Posterior cingulate gyrus (tissue), 11 donors: ENCODE measurements at places on chromosomes 5 and 9.

DNA sequence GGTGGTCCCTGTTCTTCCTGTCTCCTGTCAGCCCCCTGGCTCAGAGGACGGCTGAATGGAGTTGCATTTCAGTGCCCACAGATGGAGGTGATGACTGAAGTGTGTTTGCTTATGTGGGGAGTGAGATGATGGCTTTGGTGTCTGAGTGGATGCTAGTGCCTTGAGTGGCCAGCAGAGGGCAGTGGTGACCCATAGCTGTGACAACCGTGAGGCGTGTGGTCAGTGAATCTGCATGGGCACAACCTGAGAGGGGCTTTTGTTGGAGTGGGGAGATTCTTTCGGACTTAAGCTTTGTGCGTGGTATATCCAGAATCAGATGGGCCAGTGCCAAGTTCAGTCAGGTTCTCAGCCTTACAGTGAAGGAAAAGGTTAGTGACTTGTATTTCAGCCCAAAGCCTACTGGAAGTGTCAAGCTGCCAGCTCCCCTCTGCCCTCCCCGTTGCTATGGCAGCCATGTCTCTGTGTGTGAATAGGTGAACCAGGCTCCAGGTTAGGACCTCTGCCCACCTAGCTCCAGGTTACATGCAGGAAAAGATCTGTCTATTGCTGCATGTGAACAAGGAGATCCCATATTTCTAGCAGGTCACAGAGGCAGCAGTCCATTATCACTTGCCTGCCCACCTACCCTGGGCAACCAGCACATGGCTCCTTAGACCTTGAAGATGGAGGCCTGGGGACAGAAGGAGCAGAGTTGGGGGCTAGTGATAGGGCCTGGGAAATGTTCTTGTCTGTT is 14.7 kb upstream of the CXXC5 start:
- peak; percentile 78 for DNase-seq

DNA sequence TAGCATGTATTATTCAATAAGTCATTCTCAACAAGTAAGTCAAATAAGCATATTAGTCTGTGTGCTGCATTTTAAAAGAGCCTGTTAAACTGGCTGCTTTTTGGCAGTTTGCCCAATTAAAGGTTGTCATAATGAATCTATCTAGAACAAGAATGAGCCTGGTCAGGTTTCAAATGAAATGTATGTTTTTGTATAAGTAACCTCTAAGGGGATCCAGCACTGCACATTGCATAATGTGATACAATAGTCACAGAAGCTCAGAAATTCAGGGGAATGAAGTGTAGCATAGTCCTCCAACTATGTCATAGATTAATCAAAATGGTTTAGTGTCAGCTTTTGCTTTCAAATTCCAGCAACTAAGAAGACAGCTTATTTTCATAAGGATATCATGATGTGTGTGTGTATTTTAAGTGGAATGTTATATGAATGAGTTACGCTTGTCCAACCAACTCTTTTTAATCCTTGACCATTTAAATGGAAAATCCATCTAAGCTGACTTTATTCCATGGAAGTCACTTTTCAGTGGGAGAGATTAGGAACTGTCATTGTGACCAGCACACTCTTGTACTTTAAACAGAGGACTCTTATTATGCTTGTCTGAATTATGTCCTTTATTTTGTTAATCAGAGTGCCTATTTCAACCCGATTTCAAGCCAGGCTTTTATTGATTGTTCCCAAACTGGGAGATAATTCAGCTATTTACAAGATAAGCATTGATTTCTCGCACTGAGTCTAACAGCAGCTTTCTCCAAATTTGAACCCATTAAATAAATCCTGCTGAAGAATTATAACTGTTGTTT is 283.9 kb upstream of the ADAMTSL1 start:
- DNase-seq = no peak

DNA sequence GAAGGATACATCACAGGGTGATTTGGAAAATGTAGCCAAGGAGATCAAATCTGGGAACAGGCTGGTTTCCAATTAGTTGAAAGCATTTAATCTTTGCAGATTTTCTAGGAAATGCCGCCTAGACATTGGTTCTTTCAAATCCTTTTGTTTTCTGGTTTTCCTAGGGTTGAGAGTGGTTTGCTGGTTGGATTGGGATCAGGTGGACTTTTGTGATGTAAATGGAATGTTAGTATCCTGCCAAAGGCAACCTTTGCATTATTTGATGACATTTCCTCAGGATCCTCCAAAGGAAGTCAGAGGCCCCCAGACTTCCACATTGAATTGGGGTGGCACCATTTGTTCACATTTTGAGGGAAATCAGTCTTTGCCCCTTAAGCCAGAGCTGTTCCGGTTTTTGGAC is 245.5 kb upstream of the RPS23 start:
- no peak for DNase-seq

GRCh38 chr5:74154526-74154925 is 486.0 kb downstream of the ENC1 start:
- DNase-seq = no peak

- DNase-seq = no peak
Measured at GRCh38 chr9:5684101-5684500, 55.2 kb downstream of the RIC1 start.

DNA sequence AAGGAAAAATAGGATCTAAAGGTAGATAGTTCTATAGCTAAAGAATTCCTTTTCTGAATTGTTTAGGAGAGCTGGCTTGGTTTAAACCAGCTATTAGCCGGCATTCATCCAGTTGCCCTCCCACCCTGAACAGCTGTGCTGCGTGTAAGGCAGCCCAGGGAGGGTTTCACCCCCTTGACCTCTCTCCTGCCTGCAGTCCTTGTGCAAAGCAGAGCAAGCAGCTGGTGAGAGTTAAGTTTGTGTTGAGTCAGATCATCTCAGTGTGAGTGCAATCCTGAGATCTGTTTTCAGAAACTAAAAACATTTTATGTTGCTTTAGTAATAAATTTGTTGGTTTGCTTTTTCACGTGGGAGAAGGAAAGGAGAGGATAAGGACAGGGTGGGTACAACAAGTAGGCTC is 13.0 kb downstream of the SLC25A25 start:
- DNase-seq = no peak

- DNase-seq = no peak
Measured at GRCh38 chr5:87120518-87121303, 147.0 kb upstream of the RASA1 start.

DNA sequence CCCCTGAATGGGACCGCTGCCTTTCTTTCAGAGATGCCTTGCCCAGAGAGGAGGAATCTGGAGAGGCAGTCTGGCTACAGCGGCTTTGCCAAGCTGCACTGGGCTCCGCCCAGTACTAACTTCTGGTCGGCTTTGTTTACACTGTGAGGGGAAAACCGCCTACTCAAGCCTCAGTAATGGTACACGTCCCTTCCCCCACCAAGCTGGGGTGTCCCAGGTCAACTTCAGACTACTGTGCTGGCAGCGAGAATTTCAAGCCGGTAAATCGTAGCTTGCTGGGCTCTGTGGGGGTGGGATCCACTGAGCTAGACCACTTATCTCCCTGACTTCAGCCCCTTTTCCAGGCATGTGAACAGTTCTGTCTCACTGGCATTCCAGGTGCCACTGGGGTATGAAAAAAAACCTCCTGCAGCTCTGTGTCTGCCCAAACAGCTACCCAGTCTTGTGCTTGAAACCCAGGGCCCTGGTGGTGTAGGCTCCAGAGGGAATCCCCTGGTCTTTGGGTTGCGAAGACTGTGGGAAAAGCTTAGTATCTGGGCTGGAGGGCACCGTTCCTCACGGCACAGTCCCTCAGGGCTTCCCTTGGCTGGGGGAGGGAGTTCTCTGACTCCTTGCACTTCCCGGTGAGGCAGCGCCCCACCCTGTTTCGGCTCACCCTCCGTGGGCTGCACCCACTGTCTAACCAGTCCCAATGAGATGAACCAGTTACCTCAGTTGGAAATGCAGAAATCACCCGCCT is 171.2 kb downstream of the CWC27 start:
- peak; percentile 26 for DNase-seq

- DNase-seq = no peak
Measured at GRCh38 chr9:99557816-99558215, 263.9 kb upstream of the NR4A3 start.

DNA sequence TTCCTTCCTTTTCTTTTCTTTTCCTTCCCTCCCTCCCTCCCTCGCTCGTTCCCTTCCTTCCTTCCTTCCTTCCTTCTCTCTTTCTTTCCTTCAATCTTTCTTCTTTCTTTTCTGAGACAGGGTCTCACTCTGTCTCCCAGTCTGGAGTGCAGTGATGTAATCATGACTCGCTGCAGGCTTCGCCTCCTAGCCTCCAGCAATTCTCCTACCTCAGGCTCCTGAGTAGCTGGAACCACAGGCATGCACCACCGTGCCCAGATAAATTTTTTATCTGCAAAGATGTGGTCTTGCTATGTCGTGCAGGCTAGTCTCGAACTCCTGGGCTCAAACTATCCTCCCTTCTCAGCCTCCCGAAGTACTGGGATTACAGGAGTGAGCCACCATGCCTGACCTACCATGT is 81.4 kb downstream of the SPATA31C2 start:
- DNase-seq = no peak

GRCh38 chr5:25160891-25161290 is 516.1 kb upstream of the CDH10 start:
- DNase-seq = no peak

DNA sequence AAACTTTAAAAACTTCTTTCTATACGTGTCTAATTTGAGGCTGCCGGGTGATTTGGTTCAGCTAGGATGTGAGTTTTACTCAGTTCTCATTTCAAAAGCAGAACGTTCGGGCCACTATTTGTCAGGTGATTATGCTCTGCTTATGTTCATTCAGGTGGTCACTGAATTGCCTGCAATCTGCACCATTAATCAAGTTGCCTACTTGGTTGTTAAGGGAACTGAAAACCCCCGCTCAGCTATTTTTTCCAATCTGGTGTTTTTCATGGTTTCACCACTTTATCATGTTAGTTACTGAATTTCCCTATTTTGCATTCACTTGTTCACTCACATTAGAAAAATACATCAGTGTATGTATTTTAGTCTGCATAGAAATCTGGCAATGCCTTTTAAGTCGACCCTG is 523.0 kb downstream of the CSNK1G3 start:
- no peak for DNase-seq

DNA sequence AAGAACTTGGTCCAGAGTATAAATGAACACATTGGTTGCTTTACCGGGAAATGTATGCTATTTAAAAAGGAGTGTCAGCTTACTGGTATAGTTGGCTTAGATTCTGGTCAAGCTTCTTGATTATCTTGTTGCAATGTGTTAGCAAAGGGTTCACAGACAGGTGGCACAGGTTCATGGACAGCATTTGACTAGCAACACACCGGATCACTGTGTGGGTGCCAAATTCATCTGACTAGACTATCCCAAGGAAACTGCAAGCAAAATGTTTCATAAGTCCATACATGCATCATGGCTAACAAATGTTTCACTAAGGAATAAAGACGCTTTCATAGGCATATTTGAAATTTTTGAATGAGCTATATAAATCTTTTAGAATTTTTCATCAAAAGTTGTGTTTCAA is 274.1 kb downstream of the PLK2 start:
- no peak for DNase-seq

GRCh38 chr5:157388111-157388710 is 71.8 kb upstream of the NIPAL4 start:
- DNase-seq = no peak

- no peak for DNase-seq
Measured at GRCh38 chr5:79875230-79875629, 115.8 kb downstream of the MTX3 start.

GRCh38 chr5:9421884-9422283 is 124.0 kb downstream of the SEMA5A start:
- DNase-seq = no peak

DNA sequence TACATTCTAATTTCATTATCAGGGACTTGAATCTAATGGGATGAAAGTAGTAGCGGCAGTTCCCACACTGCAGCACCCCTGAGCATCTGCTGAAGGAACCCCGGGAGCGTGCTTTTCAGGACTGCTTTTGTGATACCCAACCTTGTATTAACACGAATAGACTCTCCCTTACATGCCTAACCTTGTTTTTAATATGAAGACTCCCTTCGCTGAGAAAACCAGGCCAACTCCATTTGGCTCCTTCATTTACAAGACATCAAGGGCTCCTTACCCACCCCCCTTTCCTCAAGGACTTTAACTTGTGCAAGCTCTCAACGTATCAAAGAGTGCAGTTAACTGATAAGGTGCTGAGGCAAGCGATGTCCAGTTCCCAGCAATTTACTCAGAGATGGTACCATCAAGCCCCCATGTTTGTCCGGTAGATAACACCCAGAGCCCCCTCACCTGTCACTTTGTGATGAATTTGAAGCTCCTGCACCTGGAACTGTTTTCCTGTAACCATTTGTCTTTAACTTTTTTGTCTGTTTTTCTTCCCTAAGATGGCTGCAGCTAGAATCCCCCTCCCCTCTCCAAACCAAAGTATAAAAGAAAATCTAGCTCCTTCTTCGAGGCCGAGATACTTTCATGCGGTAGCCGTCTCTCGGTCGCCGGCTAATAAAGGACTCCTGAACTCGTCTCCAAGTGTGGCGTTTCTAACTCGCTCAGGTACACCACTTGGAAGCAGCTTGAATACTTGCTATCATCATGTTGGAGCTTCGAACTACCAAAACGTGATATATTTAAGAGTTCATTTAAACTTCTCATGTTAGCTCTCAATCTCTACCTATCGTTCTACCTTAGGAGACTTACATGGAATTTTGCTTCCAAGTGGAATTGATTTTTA is 10.7 kb downstream of the HNRNPH1 start:
- no peak for DNase-seq

DNA sequence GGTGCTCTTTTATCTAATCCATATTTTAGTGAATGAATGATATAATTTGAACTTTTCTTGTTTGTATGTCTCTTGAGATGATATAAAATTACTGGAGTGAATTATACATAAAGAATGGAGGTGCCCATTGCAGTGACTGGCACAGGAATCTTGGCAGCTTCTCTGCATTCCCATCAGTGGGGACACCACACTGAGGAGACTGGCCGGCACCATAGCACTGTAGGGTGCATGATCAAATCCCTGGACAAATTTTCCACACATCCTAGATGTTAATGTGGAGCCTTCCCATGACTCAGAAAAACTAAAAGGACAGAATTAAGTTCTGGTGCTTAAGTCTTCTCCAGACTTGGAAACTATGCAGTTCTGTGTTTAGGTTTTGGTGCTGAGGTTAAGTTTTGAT is 124.1 kb downstream of the CEP120 start:
- no peak for DNase-seq

GRCh38 chr5:147670815-147671214 is 111.7 kb downstream of the JAKMIP2 start:
- DNase-seq = no peak

- no peak for DNase-seq
Measured at GRCh38 chr9:97271292-97271691, 36.2 kb upstream of the CCDC180 start.

- DNase-seq = no peak
Measured at GRCh38 chr5:85143138-85143537, 758.5 kb upstream of the EDIL3 start.

DNA sequence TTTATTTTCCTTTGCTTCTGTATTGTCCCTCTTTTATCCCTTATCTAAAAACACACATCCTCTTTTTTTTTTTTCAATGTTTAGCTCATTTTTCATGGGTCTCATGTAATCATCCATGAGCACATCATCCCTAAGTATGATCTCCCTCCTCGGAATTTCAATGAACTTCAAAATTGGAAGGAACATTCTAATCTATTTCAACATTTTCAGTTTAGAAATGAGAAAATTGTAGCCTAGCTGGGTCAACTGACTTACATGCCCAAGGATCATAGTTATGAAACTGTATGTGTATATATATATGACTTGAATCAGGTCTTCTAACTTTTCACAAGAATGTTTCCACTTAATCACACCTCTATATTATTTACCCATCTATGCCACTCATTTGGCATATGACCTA is 77.7 kb downstream of the TUSC1 start:
- no peak for DNase-seq

- DNase-seq = no peak
Measured at GRCh38 chr5:34511915-34512314, 144.2 kb upstream of the RAI14 start.
